Stimulated activated CD8-positive, alpha-beta memory T cell treated with anti-CD3 and anti-CD28 coated beads, Interleukin-15, amount 100 ng/mL, for 1 hour (primary cell): ENCODE measurements at places on chromosomes 7 and 10.

DNA sequence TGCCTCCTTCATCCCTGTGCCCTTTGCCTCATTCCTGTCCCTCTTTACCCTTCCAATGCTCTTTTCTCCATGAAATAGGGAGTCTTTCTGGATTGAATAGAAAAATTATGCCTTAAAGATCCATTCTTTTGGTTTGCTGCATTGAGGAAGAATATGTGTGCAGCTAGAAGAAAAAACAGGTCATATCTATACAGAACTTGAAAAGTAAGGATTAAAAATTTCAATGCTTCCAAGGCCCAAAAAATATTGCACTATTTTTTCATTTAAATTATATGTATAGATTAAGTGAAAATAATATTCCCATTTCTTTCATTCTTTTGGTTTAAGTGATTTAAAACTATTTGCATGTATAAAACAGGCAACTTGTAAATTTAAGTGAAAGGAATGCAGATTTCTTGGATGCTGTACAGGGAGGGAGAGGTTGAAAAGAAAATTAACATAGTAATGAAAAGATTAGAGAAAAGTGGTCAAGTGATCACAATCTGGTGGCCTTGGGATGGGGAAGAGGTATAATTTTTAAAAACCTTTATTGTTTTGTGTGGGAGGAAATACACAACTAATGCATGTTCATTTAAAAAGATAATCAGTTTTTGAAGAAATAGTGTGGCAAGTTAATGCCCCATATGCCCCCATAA, 18.5 kb upstream of the EVX1 start:
- no peak for DNase-seq

DNA sequence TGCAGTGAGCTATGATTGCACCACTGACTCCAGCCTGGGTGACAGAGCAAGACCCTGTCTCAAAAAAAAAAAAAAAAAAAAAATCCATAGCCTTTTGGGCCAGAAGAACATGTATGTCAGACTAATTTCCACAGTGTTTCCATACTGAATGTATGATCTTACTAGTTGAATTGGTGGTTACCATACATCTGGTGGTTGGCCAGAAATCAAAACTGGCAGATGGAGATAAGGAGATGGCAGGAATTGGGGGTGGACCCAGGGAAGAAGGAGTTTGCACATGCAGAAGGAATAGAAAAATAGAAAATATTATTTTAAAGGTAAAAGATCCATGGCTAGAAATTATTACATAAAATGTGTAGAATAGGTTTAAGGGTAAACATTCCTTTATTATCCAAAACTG, 3.7 kb upstream of the ATOH7 start:
- DNase-seq = no peak

GRCh38 chr7:155618708-155619633, 25.5 kb upstream of the RBM33 start:
- no peak for DNase-seq

- no peak for DNase-seq
Measured at GRCh38 chr7:98472521-98472954, 71.6 kb upstream of the BAIAP2L1 start.

GRCh38 chr10:116831790-116832189, 17.5 kb upstream of the ENO4 start:
- DNase-seq = no peak

DNA sequence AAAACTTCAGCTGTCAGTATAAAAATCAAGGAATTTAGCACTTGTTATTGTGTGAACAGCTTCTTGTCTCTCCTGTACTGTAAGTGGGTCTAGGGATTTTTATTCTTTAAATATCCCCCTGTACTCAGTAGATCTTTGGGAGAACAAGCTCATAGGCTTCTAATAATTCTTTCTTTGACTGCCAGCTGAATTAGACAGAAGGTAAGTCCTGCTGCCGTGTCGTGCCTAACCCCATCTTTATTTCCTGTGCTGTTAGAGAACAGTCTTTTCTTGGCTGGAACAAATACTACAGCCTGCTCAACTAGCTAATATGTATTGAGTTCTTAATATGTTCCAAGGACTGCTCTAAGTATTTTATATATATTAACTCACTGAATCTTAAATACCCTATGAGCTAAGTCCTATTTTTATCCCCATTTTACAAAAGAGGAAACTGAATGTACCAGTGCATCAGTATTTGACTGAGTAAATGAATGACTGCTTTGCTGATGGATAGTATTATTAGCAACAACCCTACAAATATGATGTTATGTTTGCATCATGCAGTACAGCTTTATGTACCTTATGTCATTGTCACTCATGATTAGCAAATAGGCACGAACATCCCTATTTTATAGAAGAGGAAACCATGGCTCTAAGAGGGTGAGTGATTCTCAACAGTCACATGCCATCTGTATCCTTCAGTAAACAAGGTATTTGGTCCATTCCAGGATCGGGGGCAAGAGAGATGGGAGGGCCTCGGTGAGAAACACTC, 5.5 kb upstream of the DUSP5 start:
- DNase-seq = no peak

- DNase-seq = no peak
Measured at GRCh38 chr7:151087245-151088018, 1.2 kb downstream of the AGAP3 start.

DNA sequence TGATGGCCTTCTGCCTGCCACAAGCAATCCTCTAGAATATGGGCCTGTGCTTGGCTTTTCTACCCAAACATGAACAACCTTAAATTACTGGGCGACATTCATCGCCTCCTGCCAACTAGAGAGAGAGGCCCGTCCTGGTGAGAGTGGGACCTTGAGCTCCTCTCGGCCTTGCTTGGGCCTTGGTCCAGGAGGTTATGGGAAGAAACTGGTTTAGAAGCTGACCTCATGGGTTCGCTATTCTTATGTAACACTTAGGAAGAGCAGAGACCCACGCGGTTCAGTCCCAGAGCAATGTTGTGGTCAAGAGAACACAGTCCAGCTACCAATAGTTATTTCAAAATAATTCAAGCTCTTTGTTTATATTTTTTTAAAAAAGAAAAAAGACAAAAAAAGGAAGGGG, 176.3 kb upstream of the ZNF32 start:
- DNase-seq = no peak

DNA sequence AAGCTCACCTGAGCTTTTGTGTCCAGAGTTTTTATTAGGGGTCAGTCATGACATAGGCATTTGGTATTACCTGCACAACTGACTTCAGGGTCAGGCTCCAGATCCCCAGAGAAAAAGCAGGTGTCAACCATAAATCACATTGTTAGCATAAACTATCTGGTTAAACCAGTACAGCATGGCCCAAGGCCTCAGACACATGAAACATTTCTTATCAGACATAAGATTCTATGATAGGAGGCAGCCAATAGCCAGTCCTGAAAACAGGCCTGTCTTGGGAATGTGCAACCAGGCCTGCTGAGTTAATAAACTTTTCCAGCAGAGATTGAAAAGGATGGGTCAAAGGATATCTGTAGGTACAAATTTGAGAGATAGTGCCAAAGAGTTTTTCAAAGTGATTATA, 116.1 kb downstream of the TPST1 start:
- DNase-seq = no peak

DNA sequence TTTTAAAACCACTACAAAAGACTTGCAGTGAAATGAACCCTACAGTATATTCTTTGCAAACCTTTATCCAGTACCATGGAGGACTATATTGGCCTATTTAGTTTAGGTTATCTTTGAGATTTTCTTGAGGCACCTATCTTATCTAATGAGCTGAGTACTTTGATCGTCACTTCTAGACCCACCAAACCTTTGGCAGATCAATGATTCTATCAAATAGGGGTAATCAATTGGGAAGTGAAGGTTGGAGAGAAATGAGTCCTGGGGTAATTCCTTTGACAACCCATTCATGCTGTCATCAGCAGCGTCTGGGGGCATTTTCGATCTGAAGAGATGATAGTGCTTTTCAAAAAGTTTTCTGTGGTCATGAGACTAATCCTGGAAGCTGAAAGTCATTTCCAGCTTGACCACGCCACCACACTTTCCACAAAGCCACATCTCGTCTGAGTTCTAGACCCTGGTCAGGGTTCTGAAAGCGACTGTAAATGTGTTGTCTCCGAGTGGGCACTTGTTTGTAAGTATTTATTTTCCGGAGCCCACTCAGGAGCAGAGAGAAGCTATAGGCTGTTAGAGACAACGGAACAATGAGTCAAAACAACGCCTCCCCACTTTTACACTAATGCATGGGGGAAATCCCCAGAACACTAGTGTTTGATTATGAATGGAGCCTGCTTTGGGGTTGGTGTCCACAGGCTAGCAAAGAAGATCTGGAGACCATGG, 4.8 kb downstream of the EGR2 start:
- DNase-seq = no peak

DNA sequence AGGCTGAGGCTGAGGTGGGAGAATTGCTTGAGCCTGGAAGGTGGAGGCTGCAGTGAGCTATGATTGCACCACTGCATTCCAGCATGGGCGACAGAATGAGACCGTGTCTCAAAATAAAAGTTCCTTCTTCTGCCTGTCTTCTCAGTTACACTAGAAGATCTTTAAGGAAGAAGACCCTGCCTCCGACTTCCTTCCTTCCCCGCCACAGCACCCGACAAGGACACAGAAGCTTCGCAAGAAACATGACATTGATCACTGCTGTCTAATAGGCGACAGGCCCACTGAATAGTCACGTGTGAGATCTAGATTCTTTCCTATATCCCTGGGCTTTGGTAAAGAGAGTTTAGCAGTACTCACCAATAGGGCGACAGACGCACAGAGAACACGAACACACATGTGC, 118.2 kb downstream of the PRPF18 start:
- no peak for DNase-seq

GRCh38 chr10:31299119-31299518, 19.9 kb upstream of the ZEB1 start:
- DNase-seq = no peak

GRCh38 chr7:144735505-144736276, 100.2 kb downstream of the TPK1 start:
- no peak for DNase-seq

- DNase-seq = no peak
Measured at GRCh38 chr7:151659219-151659618, 139.5 kb upstream of the RHEB start.

DNA sequence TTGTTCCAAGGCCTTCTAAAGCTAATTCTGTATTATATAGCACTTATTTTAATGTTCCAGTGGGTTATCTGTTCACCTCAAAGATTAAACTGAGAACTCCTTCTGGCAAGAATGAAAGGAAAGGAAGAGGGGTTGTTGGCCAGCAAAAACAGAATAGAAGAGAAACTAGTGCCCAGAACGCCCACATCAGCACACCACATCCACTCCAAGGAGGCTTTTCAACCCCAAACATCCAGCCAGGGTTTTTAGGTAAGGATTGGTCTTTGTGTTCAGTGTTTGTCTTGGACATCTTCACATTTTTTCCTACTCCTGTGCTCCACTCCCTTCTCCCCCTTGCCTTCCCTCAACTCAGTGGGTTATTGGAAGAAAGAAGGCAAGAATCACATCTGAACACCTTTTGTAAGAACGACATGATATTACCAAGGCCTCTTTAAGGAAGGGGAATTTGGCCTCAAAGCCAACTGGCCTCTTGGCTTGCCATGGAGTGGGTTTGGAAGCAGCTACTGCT, 55.8 kb downstream of the BICC1 start:
- DNase-seq = no peak
